ENCODE measurements at places on chromosomes 2 and 18. TPM values are rescaled to one million over a fixed set of nuclear protein-coding genes. Genes with fewer than 3 reads are reported as not detected.

- no peak for DNase-seq
Observed at GRCh38 chr2:129165006-129165405, 814.5 kb upstream of the RAB6C start.

DNA sequence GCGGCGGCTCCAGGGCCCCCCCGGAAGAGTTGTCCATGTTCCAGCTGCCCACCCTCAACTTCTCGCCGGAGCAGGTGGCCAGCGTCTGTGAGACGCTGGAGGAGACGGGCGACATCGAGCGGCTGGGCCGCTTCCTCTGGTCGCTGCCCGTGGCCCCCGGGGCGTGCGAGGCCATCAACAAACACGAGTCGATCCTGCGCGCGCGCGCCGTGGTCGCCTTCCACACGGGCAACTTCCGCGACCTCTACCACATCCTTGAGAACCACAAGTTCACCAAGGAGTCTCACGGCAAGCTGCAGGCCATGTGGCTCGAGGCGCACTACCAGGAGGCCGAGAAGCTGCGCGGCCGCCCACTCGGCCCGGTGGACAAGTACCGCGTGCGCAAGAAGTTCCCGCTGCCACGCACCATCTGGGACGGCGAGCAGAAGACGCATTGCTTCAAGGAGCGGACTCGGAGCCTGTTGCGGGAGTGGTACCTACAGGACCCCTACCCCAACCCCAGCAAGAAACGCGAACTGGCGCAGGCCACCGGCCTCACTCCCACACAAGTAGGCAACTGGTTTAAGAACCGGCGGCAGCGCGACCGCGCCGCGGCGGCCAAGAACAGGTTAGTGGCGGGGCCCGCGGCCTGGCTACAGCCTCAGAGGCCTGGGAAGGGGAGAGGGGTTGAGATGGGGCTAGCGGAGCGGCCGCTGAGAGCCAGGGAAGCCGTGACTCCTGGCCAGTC, 965 bp downstream of the SIX3 start:
- DNase-seq: no peak

- no peak for DNase-seq
Observed at GRCh38 chr18:23585007-23585871, 1.1 kb downstream of the NPC1 start.

Gene KCNJ3
- total RNA-seq: 1.3 TPM

Gene ZNF24
- total RNA-seq: 28.6 TPM

DNA sequence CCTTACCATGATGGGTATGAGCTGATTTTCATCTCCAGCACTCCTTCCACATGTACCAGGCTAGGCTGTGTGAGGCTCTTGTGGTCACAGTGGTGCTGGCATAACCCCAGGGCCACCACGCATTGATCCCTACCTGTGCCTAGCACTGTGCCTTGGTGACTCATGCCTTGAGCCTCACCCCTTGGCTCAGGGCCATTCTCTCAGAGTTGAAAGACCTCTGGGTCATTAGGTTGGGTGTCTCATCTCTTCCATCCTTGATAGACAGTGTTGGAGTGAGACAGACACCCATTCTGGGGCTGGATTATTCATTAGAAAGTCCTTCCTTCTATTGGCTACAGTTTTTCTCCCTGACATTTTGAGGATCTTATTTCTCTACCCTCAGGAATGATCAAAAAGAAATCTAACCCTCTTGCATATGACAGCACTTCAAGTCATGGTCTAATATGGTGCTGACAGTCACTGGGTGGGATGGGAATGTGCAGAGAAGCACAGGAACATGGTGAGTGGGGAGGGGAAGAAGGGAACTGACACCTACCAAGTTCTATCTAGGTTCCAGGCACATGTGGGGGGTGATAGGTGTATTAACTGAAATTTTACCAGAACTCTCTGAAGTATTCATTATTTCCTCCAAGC, 41.3 kb downstream of the DYSF start:
- DNase-seq: no peak

Gene CHRNG
- not detected for total RNA-seq

Gene ZSWIM2
- total RNA-seq: not detected

DNA sequence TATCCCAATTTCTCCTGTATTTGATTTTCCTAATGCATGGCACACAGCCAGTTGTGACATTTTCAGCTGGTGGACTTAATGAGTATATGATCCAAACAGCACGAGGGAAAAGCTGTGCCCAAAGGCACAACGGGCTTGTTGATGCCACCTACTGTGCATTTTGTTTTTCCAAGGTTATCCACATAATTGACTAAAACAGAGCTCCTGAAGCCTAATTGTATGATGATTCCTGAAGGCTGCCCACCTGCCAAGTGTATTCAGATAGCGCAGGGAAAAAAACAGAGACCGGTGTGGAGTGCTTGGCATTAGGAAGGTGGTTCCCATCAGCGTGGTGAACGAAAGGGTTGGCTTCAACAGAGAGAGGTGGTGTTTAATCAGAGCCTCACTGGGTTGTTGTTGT, 14.9 kb downstream of the RBMS1 start:
- no peak for DNase-seq

DNA sequence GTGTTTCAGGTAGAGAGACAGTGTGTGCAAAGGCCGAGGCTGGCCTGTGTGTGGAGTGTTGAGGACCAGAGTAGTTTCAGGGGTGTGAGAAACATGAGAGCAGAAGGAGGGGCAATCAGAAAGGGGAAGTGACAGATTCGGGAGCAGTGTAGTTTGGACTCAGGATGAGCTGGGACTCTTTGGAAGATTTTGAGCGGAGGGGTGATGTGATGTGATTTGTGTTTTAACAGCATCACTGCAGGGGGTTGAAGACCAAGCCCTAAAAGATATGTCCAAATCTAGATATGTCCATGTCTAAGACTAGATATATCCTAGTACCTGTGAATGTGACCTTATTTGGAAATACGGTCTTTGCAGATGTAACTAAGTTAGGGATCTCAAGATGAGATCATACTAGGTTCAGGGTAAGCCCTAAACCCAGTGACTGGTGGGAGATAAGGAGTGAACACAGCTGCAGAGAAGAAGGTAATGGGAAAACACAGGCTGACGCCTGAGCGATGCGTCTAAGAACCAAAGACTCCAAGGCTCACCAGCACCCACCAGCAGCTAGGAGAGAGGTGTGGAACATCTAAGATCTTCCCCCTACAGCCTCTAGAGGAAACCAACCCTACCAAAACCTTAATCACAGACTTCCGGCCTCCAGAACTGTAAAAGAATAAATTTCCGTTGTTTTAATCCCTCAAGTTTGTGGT, 38.5 kb upstream of the MYO3B start:
- no peak for DNase-seq

- DNase-seq: no peak
Observed at GRCh38 chr2:38045811-38046210, 30.1 kb downstream of the CYP1B1 start.

DNA sequence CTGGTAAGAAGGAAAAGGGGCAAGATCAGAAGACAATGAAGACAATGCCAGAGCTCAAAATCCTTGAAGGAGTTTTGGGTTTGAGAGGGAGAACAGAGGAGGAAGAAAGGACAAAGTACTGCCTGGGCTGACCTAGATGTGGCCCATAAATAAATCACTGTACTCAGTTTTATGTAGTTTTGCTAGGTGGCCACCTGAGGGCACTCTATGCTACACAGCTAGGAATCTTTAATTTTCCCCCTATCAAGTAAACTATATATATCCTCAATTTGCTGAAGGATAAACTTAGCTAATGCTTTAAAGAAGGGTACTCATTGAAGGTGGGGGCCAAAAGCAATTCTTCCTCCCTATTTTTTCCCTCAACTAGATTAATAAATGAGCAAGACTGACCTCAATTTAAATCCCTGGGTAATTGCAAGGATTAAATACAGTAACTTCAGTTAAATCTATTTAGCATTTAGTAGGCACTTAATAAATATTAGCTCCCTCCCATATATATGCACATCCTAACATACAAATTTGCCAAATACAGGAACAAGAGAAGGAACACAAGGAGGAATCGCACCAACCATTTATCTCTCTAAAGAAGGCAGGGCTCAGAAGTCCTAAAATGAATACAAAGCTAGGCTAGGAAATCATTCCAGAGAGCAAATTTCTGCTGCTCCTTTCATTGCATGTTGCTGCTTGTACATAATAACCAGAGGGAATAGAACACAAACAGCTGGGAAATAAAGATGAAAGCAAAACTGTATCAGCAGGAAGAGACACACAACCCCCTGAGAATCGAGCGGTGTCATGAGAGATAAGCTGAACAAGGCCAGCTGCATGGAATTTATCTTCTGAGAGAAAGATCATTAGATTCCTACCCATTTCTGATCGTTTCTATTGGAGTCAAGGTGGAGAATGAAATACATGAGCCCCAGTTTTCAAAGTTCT, 540.1 kb downstream of the NRXN1 start:
- DNase-seq: no peak

- DNase-seq: no peak
Observed at GRCh38 chr2:8049851-8050571, 631.8 kb upstream of the ID2 start.

GRCh38 chr2:224849264-224849663, 133.1 kb upstream of the CCDC195 start:
- no peak for DNase-seq

Gene MATN3
- 0.05 TPM for total RNA-seq
